Activated CD4-positive, alpha-beta T cell treated with anti-CD3 and anti-CD28 coated beads for 1 hour (primary cell): ENCODE measurements at places on chromosomes 2 and 18.

DNA sequence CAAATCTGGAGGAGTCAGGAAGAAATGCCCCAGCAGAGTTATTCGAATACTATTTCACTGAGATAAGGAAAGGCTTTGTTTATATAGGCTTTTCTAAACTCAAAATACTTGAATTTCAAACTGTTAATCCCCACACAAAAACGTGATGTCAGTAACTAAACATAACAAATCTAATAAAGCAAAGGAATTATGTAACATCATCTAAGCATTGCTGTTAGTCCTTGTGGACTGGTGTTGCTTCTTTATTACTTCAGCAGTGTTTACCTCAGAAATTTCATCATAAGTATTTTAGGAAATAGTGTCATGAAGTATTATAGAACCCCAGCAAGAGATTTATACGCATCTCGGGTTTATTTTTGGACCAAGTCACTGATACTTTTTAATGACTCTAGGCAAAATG lies 19.7 kb upstream of the SANBR start:
- DNase-seq, result no peak

DNA sequence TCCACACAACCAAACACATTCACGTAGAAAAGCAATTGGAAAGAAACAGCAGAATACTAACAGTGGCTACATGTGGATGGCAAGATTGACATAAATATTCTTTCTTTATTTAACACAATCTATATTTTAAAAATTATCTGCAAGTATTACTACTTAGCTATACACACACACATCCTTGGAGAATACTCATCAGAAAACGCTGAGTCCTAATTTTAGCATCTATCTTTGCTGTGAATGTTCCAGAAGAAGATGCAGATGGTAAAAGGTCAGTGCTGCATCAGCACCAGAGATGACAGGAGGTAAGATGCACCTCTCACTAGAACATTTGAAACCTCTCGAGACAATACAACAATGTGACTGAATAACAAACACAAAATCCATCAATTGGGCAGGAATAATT lies 148.5 kb downstream of the L3MBTL4 start:
- no peak for DNase-seq

DNA sequence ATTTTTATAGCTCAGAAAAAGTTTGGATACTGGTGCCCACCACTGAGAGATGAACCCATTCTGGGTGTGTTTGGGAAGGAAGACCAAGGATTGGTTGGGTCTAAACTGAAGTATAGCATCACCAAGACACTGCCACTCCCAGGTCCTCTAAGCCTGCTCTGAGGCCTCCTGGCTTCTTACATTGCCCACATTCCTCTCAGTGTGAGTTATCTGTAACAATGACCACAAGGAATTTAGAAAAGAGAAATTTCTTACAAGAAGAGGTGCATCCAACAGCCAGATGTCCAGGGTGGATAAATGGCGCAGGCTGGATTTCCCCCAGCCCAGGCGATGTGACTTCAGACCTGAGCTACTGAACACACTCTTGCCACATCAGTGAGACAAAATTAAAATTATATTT lies 1.6 kb upstream of the GPR45 start:
- DNase-seq, result no peak

DNA sequence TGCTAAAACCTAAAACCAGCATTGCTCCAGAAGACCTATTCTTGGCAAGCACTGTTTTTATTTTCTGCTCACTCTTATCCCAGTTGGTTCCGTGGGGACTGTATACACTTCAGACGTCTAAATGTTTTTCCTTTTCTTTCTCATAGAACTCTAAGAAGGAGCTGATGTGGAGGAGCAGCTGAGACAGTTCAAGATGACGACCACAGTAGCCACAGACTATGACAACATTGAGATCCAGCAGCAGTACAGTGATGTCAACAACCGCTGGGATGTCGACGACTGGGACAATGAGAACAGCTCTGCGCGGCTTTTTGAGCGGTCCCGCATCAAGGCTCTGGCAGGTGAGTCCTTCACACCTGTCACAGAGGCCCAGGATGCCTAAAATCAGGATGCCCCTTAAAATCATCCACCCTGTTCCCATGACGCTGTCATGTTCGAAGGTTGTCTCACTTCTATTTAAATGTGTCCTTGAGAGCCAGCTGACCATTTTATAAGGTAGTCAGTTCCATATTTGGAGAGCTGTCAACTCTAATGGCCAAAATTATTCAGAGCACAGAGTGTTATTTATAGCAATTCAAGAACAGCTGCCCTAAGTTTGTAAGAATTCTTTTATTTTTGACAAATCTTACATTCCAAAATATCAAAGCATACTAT lies 70.2 kb downstream of the SPTBN1 start:
- DNase-seq, result no peak

DNA sequence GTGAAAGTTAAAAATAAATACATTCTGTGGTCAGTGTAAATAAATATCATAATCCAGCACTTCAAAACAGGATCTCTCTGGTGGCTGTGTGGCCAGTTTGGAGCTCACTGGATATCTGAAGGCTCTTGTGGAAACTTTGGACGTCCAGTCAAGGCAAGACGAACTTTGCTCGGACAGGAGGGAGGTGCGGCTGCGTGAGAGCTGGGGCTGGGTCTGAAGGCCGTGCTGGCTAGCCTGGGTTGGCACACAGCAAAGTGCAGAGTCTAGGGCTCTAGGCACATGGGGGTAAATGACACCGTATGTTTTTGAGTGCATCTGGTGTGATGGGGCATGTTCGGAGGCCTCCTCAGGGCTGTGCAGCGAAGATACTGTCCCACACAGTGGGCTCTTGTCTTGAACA lies 78.9 kb upstream of the TXNDC2 start:
- no peak for DNase-seq

- DNase-seq, result no peak
Measured at GRCh38 chr2:241120440-241120839, 18.4 kb upstream of the MTERF4 start.

DNA sequence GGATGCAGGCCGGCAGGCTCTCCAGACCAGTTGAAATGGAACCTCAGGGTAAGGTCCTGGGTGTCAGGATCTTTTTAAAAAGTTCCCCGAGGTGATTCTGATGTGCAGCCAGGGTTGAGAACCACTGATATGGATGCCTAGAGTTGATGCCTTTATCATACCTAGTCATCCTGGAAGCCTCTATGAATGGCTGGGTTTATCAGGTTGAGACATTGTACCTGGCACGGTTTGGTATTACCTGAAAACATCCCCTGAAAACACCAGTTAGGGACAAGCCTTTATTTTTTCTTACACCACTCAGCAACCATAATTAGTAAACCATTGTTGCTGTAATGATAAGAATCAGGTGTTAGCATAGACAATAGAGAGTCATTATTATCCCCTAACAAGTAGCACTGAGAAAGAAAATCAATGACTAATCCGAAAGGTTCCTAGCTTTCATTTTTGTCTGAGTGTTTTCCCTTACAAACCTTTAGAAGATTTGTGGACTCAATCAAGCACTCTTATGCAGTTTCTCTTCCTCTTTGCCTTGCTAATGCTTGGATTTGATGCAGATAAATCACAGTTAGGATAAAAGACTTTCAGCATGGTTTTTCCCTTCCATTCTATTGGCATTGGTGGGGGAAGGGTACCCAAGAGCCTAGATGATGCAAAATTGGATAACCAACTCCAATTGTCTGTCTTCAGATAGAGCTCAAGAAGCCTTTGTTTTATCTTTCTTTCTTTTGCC lies 116.5 kb upstream of the LYPD6 start:
- no peak for DNase-seq

DNA sequence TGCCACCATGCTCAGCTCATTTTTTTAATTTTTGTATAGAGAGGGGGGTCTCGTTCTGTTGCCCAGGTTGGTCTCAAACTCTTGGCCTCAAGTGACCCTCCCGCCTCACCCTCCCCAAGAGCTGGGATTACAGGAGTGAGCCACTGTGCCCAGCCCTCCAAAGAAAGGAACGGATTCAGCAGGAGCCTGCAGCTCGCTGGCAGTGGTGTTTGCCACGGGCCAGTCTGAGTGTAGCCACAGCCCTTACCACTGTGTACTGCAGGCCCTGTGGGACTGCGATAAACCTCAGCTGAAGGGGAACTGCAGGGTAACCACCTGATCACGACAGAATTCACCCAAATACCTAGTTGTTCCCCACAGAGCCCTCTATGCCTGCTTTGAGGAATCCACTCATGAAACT lies 6.8 kb downstream of the COPS9 start:
- DNase-seq, result no peak

GRCh38 chr2:181376442-181376841 lies 80.7 kb upstream of the ITGA4 start:
- DNase-seq, result no peak

DNA sequence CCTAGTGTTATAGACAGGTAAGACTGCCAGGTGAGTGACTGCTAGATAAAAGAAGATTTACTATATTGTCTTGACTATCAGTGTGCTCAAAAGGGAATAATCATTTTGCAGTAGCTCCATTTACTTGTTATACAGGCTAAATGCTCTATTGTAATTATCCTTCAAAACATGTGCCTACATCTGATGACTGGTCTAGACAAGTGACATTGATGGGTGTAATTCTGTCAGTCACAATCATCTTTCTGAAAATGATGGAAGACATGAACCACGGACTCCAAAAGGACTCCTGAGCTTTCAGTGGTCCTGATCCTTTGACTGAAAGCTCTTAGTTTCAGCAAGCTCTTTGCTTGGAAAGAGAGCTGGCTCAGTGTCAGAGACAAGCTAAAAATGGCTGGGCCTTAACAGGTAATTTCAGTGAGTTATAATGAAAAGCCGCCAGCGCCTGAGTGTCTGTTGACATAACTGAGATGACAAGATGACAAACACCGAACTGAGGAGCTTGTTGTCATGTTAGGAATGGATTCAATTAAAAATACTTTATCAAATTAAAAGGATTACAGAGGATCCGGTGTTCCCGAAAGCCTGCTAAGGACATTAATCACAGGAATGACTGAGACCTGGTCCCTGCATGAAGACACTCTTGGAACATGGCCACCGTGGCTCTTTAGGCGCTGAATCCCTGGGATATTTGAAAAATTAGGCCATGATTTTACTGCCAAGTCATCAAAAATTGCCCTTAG lies 141.7 kb downstream of the CMPK2 start:
- DNase-seq, result no peak

- no peak for DNase-seq
Measured at GRCh38 chr18:77013811-77014521, 118.6 kb downstream of the MBP start.

DNA sequence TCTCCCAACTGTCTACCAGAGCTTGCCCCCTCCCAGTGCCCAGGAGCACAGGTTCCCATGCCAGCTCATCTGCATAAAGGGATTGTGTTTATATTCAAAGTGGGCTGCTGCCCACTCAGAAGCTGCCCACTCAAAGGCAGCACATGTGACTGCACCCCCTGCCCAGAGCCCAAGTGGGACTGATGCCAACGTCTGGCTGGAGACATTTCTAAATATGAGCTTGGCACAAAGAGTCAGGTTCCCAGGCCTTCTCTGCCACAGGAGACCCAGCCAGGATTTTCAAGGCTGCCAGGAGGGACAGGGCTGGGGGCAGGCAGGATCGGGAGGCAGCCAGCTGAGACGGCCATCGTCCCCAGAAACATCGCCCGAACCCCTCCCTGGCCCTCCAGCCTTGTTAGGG lies 67.1 kb downstream of the ZBTB7C start:
- no peak for DNase-seq

GRCh38 chr18:21167641-21168377 lies 56.2 kb upstream of the ROCK1 start:
- DNase-seq, result no peak

DNA sequence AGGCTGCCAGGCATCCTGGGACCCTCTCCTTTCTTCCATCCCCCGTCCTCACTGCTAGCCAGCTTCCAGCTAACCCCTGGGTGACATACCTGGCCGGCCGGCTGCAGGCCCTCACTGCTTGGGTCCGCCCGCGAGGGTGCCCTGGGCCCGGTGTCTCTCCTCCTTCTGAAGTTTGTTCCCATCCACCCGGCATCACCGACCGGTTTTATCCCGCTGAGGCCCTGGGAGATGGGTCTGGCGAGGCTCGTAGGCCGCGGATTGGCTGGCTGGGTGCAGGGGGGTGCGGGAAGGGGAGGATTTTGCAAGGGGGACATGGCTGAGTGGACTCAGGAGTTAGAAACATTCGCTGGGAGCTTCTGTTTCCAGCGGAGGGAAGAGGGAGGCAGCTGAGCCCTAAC lies at the start of gene PAX8:
Gene PAX8, minus strand, starts transcription at position 180 of the 398 bp plus-strand sequence. CDS start 527 bp downstream, outside the sequence.
- DNase-seq, result no peak

- no peak for DNase-seq
Measured at GRCh38 chr2:45912109-45912508, 260.6 kb downstream of the PRKCE start.

GRCh38 chr2:32801741-32802140 lies 145.0 kb upstream of the LTBP1 start:
- no peak for DNase-seq

DNA sequence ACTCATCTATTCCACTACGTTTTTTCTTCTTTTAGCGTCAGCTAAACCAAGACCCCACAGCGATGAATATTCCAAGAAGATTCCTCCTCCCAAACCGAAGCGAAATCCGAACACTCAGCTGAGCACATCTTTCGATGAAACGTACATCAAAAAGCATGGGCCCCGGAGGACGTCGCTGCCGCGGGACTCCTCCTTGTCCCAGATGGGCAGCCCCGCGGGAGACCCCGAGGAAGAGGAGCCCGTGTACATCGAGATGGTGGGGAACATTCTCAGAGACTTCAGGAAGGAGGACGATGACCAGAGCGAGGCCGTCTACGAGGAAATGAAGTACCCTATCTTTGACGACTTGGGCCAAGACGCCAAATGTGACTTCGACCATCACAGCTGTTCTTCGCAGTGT lies 182.4 kb downstream of the NYAP2 start:
- no peak for DNase-seq
